Activated CD8-positive, alpha-beta memory T cell treated with anti-CD3 and anti-CD28 coated beads, Interleukin-2, amount 10 ng/mL, durations not matched to agents 7 days and 5 days (primary cell): ENCODE measurements at places on chromosomes 4 and X. TPM values are rescaled to one million over a fixed set of nuclear protein-coding genes. Genes with fewer than 3 reads are reported as not detected.
A peak's percentile ranks its signal among the peaks of the same experiment; 100 is the strongest.

SPANXD gene
- not detected for total RNA-seq

PWWP3B gene
- not detected for total RNA-seq

DNA sequence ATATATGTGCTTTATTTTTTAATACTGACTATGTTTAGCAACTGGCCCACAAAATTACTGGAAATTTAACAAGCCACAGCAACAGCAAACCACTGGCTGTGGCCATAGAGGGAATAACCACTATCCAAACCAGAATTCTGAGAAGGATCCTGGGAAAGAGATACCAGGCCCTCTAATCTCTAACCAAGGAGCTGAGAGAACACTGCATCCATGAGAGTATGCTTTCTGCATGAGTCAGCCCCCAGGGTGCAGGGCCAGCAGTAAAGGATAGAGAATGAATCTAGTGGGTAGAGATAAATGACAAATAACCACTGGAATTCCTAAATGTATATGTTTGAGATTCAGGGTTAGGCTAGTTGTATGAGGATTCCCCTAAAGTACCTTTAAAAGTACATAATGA lies 221.8 kb downstream of the KIT start:
- DNase-seq, result no peak

DNA sequence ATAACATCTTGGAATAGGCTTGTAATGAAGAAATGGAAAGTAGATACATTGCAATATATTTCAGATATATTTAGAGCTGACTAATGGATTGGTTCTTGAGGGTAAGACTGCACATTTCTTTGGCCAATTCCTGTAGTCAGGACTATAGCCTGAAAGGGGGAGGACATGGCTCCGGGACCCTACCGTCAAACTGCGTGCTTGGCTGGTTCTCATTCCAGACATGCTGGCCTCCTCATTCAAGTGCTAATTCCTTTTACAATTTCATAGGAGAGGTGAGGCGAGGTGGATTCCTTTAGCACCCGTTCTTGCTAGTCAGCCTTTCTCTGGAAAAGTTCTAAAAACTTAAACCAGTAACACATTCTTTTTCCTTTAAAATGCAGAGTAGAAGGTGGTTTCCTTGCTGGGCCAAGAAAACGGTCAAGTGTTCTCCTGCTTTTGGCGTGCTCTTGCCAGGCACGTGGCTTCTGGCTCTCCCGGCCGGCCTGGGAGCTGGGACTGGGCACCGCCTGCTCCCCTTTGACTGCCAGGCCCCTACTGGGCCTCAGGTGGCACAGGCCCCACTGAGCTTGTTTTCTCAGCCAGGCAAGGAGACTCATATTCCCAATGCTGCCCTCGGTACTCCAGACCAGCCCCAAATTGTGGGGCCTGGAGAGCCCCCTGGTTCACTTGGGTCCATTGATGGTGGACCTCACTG lies 167.2 kb downstream of the STK32B start:
- DNase-seq, result no peak

BTK gene
- total RNA-seq, result 0.14 TPM

- DNase-seq, result no peak
These were observed 283.6 kb downstream of the GALNTL6 start for GRCh38 chr4:172096786-172097185.

DNA sequence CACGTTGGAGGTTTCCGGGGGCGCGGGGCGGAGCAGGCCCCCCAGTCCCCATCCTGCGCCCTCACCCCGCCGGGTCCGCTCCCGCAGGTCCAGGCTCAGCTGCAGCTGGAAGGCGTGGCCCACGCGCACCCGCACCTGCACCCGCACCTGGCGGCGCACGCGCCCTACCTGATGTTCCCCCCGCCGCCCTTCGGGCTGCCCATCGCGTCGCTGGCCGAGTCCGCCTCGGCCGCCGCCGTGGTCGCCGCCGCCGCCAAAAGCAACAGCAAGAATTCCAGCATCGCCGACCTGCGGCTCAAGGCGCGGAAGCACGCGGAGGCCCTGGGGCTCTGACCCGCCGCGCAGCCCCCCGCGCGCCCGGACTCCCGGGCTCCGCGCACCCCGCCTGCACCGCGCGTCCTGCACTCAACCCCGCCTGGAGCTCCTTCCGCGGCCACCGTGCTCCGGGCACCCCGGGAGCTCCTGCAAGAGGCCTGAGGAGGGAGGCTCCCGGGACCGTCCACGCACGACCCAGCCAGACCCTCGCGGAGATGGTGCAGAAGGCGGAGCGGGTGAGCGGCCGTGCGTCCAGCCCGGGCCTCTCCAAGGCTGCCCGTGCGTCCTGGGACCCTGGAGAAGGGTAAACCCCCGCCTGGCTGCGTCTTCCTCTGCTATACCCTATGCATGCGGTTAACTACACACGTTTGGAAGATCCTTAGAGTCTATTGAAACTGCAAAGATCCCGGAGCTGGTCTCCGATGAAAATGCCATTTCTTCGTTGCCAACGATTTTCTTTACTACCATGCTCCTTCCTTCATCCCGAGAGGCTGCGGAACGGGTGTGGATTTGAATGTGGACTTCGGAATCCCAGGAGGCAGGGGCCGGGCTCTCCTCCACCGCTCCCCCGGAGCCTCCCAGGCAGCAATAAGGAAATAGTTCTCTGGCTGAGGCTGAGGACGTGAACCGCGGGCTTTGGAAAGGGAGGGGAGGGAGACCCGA lies 14.0 kb downstream of the SHOX start:
- DNase-seq, result no peak

DMRTC1B gene
- not detected for total RNA-seq

DNA sequence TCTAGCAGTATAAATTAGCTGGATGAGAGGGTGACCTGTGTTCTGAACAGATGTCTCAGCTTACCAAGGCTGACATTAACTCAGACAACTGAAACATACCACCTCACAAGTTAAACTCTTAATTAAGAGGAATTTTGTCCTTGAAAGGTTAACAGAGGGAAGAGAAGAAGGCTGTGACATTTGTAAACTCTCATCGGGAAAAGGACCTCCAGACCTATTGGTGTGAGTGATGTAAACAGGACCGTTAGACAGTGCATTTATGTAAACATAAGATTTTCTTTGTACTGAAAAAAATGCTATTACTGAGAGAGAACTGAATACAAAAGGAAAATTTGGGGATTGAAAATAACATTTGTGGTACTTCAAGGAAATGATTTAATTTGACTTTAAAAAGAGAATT lies 308.4 kb upstream of the DIAPH2 start:
- no peak for DNase-seq

- DNase-seq, result peak; percentile 76
These were observed 17.4 kb downstream of the IRAK1 start for GRCh38 chrX:154002215-154002719.

- no peak for DNase-seq
These were observed 243.4 kb upstream of the STS start for GRCh38 chrX:6904156-6904555.

DNA sequence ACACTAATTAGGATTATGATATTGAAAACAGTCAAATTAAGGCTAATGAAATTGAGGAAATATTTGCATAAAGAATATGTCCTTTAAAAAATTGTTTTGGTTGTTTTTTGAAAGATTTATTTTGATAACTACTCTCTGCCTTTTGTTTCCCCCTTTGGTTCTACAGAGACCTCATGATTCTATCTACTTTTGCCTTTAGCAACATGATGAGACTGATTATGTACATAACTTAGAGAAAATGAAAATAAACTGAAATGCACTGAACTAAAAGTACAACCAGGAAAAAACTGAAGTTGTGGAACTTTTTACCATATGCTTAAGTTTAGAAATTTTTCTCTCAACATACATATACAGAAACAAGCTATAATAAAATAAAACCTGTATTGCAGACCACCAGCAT lies 21.4 kb downstream of the EXOC1 start:
- no peak for DNase-seq

- DNase-seq, result no peak
These were observed 54.5 kb downstream of the RS1 start for GRCh38 chrX:18617407-18617750.

FAM50A gene
- 70.5 TPM for total RNA-seq

DNA sequence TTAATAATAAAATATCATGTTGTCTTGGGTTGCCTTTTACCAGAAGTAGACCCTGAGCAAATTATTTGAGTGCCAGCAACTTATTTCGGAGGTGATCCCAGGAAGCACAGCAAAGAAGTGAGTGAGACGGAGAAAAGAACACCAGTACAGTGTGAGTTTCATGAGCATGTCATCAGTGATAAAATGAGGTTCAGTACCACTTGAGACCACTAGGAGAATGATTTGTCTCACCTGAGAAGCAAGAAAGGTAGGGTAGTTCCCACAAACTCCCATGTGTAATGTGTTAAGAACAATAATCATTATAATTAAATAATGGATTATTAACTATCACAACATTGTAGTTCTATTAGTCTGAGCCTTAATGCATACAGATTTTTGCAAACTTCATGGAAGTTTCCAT lies 112.8 kb upstream of the DMD start:
- DNase-seq, result no peak

DNA sequence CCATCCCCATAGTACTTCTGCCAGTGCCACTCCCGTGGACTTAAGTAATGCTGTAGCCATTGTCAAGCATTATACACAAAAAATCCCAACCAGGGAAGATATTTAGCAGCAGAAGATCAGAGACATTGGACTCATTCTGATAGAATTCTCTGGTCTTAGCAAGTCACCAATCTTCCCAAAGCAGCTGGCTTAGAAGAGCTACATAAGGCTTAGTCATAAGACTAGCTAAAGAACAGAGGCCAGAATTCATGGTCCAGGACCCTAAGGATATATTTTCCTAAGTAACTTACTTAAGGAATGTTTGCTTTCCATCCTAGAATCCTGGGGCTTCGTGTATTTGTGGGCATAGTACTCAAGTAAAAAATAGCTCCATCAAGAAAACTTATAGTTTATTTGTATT lies 100.3 kb upstream of the SLIT2 start:
- no peak for DNase-seq

DNA sequence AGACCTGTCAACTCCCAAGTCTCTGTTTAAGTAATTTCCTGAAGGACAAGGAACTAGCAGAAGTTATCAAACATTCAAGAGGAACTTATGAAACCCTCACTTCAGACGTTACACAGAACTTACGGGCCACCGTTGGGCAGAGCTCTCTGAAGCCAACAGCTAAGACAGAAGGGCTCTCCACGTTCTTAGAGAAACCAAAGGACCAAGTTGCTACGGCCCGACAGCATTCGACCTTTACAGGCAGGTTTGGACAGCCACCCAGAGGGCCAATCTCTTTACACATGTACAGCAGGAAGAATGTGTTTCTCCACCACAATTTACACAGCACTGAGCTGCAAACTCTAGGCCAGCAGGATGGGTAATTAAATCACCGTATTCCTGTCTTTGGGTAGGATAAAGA lies 705.1 kb upstream of the GRID2 start:
- DNase-seq, result no peak

DNA sequence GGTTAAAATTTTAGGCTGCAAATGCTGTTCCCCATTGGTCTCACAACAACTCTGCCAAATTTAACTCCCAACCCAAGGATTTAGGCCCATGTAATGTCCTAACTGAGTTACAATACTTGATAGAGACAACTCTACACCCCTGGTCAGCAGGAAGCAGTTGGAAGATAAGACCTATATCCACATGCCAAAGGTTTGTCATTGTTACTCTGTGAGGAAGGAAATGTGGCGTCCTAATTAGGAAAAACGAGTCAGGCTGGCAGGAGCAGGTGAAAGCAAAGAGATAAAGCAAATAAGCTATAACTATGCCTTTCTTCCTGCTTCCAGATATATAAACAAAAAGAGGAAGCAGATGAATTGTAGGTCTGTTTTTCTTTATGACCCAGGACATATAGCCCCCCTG lies 69.1 kb downstream of the SPIN4 start:
- DNase-seq, result no peak
